ENCODE measurements at places on chromosomes 3 and 15.
A peak's percentile ranks its signal among the peaks of the same experiment; 100 is the strongest.

- no peak for DNase-seq
Observed at GRCh38 chr15:73708691-73709090, 24.5 kb downstream of the CD276 start.

- no peak for DNase-seq
Observed at GRCh38 chr3:166498446-166498845, 661.2 kb upstream of the BCHE start.

GRCh38 chr3:132145833-132146232 lies 111.0 kb upstream of the CPNE4 start:
- DNase-seq: no peak

- DNase-seq: no peak
Observed at GRCh38 chr15:68502398-68502901, 70.5 kb upstream of the ITGA11 start.

DNA sequence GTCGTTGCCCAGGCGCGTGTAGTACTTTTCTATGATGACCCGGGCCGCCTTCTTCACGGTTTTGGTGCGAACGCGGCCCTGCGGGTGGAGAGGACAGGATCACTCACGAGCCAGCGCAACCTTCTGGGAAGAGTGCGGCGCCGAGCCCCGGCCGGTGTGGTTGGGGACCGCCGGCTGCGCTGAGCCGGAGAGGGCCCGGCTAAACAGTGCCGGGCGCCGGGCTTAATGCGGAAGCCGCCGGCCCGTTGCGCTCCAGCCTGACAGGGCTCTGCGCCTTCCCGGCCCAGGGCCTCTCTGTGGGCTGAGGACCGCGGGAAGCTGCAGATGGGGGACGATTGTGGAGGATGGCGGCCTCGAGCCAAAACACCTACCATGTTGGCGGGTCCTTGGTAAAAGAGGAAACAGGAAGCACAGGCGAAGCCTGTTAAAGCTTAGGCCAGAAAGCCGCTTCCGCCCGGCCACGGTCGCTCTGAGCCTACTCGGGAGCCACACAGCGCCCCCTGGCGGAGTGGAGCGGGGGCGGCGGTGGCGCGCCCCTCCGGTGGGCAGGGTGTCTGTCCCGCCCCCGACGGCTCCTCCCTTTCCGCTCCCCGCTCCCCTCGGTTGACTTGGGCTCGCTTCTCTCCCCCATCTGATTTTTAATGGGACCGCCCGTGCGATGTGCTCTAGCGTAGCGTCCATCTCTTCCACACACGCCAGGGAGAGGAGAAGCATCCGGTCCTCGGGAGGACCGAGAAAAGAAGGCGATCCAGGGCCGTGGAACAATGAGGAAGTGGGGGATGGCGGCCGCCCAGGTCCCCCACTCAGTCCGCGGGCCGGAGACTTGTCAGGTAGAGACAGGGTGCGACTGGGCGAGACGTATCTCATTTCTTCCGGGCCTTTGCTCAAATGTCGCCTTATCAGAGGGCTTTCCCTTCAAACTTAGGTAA lies at the start of gene RPS17:
Gene RPS17, minus strand, starts transcription at position 403 of the 929 bp plus-strand sequence. Its CDS starts 29 bp downstream, at position 374.
- peak; percentile 97 for DNase-seq

GRCh38 chr15:38941399-38941953 lies 376.9 kb upstream of the RASGRP1 start:
- peak; percentile 5 for DNase-seq

DNA sequence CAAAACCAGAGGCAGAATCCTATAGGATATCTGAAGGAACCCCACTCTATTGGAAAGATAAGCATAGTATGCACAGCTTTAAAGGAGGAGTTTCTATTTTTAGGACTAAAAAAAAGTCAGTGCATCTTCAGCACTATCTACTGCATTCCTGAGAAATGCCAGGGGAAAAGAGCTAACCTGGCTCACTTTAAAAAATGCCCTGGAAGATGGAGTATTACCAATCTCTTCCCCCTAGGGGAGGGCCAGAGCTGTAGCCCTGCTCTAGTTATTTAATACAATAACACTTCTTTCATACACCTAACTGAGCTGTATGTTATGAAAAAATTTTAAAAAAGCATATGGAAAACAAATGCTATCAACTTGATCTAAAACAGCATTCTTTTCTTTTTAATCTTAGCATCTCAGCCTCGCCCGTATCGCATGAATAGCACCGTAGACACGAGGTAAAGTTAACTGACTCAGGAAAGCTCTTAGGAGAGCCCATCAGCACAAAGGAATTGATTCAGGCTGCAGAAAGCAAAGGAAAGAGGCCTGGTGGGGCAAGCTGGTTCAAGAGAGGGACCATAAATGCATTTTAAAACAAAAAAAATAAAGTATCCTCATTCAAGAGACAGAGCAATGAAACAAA lies 50.2 kb downstream of the TGM4 start:
- DNase-seq: no peak

- DNase-seq: no peak
Observed at GRCh38 chr15:71698742-71699141, 111.6 kb upstream of the NR2E3 start.

GRCh38 chr3:124691599-124691998 lies 38.7 kb upstream of the UMPS start:
- no peak for DNase-seq

GRCh38 chr15:100426937-100427336 lies 85.2 kb upstream of the ADAMTS17 start:
- no peak for DNase-seq

GRCh38 chr3:136818191-136818768 lies 646 bp upstream of the SLC35G2 start:
- no peak for DNase-seq

DNA sequence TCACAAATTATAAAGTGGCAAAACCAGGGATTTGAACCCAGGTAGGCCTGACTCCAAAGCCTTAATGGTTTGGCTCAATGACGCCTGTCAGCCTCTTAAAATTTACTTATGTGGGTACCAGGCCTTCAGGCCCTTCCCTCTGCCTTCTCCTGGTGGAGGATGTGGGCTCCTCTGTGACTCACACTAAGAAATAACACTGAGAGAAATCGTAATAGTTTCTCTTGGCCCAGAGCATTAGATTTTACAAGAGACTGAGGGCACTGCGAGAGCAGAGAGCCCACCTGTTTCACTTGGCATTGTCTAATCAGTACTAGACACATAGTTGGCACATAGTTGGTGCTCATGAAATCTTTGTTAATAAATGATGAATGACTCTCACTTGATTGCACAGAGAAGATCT lies 505.2 kb downstream of the SHQ1 start:
- no peak for DNase-seq

DNA sequence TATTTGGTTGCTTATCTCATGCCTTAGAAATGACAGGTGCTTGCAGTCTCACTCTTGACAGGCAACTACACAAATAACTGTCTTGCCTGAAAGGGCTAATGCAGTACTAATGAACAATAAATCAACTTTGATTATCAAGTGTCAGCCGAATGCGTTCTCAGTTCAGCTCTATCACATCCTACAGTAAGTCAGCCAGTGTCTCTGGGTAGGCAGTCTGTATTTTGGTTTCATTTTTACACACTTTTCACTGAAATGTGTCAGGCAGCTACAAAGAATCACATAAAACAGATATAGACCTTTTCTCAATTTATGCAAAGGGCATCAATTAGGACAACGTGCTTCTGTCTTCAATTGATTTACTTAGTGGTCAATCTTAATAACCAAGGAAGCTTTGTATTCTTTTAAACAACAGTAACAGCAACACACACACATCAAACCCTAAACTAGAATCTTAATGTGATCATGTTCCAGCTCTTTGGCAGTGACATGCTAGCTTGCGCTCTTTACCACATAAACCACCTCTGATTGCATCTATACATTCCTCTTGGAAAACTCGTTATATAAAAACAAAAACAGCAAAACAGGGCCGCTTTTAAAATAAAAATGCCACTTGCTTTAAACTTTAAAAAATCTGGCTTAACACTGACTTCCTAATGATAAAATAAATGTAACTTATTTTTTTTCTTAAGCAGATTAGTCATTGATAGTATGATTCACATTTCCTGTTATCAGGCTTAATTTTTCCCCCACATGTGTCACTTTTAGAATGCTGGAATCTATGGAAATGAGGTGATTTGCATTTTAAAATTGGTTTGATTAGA lies 520.4 kb downstream of the FOXP1 start:
- no peak for DNase-seq

DNA sequence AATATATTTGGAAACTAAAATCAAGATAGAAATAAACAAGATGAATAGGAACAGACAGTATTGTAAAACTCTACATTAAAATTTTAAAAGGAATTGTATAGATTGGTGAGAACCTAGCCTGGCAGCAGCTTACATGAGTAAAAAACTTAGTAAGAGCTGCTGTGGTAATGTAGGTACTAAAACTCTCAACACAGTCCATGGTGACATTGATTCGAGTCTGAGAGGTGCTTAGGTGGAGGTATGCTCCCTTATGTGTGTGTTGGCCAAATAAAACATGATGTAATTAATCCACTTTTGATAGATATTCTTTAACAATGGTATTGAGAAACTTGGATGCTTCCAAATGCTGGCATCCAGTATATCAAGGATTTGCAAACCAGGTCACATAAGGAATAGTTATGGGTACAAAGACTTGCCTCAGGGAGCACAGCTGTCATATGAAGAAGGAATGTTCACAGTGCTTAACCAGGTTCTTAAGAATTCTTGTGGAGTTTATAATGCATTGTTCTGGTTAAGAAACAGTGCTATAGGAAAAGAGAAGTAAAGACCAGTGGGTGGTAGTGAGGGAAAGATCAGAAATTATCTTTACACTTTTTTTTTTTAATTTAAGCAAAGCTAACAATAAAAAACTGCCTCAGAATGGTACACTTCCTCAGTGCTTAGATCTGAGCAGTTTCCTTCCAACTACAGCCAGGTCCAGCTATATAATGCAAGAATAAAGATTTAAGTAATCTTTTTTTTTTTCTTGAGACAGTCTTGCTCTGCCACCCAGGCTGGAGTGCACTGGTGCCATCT lies 24.6 kb upstream of the IL20RB start:
- DNase-seq: no peak

- DNase-seq: no peak
Observed at GRCh38 chr15:62994439-62994838, 48.1 kb upstream of the TPM1 start.

DNA sequence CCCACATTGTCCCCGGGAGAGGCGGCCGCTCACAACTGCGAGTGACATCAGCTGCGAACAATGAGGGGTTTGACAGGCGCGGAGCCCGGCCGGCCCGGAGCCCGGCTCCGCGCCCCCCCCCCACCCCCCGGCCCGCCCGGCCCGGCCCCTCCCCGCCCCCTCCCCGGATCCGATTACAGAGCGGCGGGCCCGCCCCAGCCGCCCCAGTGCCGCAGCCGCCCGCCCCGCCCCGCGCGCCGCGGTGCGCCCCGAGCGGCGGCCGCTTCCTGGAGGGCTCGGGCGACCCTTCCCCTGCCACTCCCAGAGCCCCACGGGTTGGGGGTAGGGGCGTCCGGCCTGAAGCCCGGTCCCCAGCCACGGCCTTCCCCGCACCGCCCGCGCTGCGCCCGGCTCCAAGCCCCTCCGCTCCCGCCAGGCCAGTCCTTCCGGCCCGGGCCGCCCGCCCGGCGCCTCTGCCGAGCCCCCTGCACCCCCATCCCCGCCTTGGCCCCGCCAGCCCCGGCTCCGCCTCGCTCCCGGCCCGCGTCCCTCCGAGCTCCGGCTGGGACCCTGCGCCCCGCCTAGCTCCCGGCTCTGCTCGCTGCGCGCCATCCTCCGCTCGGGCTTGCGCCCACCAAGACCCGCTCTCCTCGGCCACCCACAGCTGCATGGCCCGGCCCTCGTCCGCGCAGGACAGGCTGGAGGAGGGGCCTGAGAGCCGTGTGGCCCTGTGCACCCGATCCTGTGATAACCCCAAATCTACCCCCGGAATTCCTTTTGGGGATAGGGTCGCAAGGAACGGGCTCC lies at the start of gene PCBP4:
Gene PCBP4, minus strand, starts transcription at position 71 of the 786 bp plus-strand sequence. CDS start 6,214 bp downstream, outside the sequence.
- peak; percentile 63 for DNase-seq

- DNase-seq: no peak
Observed at GRCh38 chr3:173135059-173135458, 6.0 kb downstream of the SPATA16 start.

DNA sequence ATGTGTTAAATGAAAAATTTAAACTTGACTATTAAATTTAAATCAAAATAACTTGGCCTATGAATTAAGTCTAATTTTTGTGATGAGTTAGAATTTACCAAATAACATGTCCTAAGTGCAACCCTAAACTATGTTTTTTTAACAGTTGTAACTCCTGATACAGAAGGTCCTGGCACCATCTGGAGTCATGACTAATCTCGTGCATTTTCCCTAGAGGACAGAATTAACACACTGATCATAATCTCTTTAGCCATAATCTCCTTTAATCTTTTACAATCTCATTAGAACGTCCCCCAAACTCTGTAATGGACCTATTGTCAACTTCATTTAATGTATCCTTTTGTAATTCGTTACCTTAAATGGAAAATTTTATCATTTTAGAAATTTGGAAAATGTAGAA lies 100.6 kb downstream of the SUCNR1 start:
- DNase-seq: no peak

GRCh38 chr15:45402162-45402954 lies 24.0 kb upstream of the GATM start:
- peak; percentile 100 for DNase-seq

DNA sequence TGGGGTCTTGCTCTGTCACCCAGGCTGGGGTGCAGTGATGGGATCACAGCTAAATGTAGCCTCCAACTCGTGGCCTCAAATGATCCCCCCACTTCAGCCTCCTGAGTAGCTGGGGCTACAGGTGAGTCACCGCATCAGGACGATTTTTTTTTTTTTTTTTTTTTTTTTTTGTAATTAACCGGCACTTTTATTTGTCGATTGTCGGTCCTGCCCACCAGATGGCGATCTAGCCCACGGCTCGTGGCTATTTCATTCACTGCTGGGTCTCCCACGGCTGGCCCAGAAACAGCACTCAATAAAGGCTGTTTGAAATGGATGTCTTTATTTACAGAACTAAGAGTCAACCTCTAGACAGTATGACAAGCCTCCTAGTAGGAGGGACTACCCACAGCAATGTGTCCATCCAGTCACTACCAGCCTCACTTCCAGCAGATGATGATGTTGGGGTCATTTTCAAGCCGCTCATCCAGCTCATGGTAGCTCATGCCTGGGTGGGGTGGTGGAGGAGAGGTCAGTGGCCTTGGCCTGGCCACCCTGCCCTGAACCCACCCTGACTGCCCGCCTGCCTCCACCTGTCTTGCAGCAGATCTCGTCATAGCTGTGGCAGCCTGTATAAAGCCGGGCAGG lies 1.8 kb upstream of the ZMYND10 start:
- DNase-seq: peak; percentile 64

DNA sequence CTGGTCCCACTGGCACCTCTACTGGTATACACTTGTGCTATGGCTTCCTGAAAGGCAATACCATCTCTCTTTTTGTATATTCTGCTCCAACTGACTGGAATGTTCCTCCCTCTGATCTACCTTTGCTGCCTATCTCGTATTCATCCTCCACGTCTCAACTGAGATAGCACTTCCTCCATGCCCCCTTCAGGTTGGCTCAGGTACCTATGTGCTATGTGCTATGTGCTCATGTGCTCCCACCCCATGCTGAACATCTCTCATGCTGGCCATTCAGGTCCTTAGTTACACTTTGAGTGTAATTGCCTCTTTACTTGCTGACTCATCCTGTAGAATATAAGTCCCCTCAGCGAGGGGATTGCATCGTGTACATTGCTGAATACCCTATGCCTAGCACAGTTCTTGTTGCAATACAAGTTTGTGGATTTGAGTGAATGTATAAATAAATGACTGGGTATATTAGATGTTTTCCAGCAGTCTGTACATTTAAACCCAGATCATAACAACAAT lies 156.9 kb downstream of the SOX2 start:
- no peak for DNase-seq

GRCh38 chr3:187804745-187805121 lies 59.5 kb upstream of the BCL6 start:
- no peak for DNase-seq
